NCI-H1694 (cell line): ENCODE measurements at places on chromosomes 4 and X.

- no peak for DNase-seq
Measured at GRCh38 chr4:177403746-177404145, 38.5 kb downstream of the AGA start.

GRCh38 chr4:94650134-94650495 is 107.6 kb upstream of the BMPR1B start:
- DNase-seq: no peak

GRCh38 chr4:150363721-150364688 is 217.9 kb upstream of the MAB21L2 start:
- no peak for DNase-seq

DNA sequence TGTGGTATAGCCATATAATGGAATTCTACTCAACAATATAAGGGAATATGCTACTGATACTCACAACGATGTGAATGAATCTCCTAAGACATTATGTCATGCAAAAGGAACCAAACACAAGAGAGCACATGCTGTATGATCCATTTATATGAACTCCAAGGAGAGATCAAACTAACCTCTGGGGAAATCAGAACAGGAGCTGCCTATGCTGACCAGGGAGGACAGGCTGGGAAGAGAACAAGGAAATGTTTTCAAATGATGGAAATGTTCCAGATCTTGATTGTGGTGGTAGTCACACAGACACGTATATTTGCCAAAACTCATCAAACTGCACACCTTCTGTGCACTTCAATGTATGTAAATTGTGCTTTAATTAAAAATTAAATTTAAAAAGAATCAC is 175.3 kb downstream of the BCOR start:
- no peak for DNase-seq

GRCh38 chrX:20352935-20353336 is 86.2 kb upstream of the RPS6KA3 start:
- no peak for DNase-seq

- no peak for DNase-seq
Measured at GRCh38 chr4:127450276-127450675, 182.5 kb upstream of the INTU start.

GRCh38 chr4:104866809-104867208 is 279.9 kb upstream of the TET2 start:
- no peak for DNase-seq

DNA sequence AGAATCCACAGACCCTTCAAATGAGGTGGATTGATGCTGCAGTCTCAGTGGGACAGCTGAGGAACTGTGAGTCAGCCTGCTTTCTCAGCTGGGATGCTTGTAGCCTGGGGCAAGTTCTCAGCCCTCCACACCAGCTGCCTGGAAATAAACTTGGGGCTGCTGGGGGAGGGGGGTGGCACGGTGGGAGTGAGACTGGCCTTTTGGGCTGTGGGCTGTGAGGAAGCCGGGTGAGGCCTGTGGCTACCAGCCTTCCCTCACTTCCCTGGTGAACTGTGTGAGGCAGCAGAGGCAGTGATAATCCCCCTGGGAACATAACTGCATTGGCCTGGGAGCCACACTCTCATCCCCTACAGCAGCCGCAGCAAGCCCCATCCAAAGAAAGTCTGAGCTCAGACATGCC is 114.5 kb upstream of the GUCY1A1 start:
- no peak for DNase-seq

DNA sequence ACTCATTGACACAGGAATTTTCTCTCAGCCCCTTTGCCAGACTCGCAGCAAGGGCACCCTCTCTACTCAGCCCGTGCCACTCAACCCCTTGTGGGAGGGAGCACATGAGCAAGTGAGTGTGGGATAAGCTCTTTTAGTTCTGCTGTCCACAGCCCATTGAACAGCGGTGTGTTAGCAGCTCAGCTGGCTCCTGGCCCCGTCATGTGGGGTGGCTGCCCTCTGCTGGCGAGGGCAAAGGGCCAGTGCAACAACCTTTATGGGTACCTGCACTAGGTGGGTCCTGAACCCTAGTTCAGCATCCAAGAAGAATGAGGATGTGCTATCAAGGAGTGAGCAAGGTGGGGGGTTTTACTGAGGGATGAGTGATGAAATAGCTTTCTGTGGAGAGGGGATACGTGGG is 85.0 kb upstream of the ZNF81 start:
- DNase-seq: peak; percentile 6

GRCh38 chrX:51641421-51642021 is 22.8 kb upstream of the CENPVL3 start:
- peak; percentile 42 for DNase-seq

GRCh38 chrX:276581-277201 is 4.5 kb upstream of the PLCXD1 start:
- DNase-seq: no peak

GRCh38 chrX:131739823-131740222 is 195.9 kb downstream of the OR13H1 start:
- DNase-seq: no peak

GRCh38 chr4:8267077-8267476 is 2.5 kb upstream of the HTRA3 start:
- no peak for DNase-seq

DNA sequence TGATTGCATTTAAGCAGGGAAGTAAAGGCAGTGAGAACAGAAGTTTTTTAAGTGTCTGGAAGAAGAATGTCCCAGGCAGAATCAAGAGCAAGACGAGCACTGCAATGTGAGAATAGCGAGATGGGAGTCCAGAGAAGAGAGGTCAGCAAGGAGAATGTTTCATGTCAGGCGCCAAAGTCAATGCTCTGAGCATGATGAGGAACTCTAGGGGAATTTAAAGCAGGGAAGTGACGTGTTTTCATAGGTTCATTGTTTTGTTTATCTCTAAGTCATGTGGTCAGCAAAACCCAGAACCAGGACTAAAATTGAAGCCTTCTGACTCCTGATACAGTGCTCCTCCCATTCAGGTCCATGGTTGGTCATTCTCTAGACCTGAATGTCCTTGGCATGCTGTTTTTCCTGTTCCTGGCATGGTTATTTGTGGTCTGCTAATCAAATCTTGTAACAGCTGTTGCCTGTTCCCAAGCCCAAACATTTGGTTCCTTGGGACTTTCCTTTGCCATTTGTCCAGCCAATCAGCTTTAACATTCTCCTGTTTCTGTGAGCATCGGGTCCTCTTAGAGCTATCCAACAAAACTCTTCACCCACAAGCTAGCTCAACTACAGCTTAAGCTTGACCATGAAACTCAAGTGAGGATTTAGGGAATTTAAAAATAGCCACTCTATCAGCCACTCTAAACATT is 37.7 kb downstream of the PTCHD1 start:
- DNase-seq: no peak

DNA sequence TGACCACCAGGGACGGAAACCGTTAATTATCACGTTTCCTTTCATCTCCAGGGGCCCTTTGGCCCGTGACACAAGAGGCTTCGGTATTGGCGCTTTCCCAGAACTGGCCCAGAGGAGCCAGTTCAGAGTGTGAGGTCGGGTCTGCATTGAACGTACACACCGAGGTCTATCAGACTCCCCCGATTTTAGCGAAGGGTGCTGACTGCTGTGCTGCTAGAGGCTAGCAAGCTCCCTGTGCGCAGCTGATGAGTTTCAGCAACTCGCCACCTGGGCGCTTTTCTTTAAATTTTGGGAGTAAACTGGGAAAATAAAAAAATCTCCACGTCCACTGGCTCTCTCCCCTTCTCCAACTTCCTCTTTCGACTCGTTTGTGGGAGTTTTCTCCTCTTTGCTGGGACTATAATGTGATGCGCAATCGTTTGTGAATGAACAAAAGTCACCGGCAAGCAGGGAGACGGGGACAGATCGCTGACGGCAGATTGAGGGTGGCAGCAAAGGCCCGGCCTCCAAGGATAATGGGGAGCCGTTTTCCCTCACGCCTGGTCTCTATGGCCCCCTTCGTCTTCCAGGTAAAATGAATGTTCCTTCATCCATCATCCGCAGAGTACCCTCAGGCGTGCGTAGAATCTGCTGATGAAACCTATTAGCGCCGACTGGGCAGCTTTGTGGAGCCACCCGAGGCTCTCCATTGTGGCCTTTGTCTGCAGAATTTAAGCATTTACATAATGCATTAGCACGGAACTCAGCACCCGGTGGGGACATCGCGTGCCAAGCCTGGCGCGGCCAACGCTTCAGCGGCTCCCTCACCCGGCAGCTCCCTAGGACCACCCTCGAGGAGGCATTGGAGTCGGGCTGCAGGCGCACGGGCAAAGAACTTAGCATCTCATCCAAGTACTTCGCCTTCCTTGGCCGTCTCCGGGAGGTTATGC is 1.6 kb upstream of the LRAT start:
- no peak for DNase-seq

DNA sequence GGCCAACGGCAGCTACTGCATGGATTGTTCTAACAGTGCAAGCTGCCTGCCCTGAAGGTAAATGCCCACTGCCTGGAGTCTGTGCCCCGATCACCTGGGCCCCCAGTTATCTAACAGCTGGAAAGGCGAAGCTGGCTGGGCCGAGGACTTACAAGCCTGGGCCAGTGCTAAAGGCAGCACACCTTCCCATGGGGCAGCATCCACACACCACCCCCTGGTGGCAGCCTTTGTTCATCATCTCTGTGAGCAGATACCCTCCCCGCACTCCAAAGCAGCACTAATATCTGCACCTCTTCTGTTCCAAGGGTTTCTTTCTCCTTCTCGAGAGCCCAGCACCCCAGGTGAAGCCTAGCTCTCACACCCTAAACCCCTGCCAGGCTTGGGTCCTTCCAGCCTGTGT is 7.6 kb downstream of the SLC2A9 start:
- DNase-seq: peak; percentile 41

GRCh38 chrX:150688911-150689451 is 4.2 kb upstream of the MTMR1 start:
- no peak for DNase-seq

DNA sequence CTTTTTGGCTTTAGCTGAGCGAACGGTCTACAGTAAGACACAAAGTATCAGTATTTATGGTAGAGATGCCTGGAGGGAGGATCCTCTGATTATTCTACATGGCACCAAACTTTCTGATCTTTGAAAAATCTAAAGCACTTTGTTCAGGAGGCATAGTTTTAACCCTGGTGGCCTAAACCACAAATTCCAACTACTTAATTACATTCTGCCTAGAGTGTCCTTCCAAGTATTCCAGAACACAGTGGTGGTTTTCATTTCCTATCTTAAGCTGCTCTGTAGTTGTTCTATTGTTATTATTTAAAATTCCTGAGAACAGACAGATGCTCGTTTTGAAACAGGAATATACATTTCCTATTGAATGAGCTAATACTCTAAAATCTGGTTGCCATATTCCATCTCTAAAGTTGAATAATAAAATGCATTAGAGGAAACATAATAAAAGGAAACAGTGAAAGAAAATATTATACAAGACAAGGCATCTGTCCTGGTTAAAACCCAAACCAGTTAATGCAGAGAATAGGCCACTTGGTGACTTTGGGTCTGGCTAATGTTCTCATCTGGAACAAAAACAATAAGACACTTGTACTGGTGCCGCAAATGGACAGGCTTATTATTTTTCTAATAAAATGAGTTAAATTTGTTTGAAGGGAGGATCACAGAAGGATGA is 657.4 kb downstream of the SPRY1 start:
- no peak for DNase-seq

- DNase-seq: no peak
Measured at GRCh38 chr4:48633657-48634056, 143.6 kb downstream of the ZAR1 start.

DNA sequence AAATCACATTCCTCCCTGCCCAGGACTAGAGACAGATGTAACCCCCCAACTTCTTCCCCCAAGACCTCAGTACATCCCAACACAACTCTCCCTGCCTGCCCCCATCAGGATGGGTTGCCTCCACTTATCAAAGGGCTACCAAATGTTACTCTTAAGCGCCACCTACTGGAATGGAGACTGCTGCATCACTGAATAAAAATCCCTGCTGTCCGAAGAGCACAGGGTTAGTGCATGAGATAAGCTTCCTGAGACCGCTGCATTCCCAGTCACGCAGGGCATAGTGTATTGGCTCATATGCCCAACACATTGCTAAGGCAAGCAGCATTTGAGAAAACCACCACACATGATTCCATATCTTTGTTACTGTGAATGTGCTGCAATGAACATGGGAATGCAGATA is 544.5 kb downstream of the PPP4R3C start:
- DNase-seq: peak; percentile 19

DNA sequence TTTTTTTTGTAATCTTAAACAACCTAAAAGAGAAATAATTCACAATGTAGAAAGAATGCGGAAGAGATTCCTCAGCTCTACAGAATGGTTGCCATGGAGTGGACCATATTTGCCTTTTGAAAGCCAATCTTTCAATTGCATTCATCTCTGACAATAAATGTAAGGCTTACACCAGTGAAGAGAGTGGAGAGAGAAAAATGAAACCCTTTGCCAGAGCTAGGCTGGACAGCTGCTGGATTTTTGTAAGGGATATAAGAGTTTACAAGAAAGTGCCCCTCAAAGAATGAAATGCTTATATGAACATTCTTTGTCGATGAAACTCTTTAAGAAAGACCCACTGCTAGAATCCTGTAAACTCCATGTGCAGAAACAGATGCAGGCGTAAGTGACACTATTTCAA is 66.0 kb upstream of the FAT1 start:
- DNase-seq: no peak

- DNase-seq: no peak
Measured at GRCh38 chr4:40844261-40844660, 94.5 kb downstream of the NSUN7 start.

- DNase-seq: no peak
Measured at GRCh38 chr4:25310803-25311166, 1.8 kb upstream of the ZCCHC4 start.

DNA sequence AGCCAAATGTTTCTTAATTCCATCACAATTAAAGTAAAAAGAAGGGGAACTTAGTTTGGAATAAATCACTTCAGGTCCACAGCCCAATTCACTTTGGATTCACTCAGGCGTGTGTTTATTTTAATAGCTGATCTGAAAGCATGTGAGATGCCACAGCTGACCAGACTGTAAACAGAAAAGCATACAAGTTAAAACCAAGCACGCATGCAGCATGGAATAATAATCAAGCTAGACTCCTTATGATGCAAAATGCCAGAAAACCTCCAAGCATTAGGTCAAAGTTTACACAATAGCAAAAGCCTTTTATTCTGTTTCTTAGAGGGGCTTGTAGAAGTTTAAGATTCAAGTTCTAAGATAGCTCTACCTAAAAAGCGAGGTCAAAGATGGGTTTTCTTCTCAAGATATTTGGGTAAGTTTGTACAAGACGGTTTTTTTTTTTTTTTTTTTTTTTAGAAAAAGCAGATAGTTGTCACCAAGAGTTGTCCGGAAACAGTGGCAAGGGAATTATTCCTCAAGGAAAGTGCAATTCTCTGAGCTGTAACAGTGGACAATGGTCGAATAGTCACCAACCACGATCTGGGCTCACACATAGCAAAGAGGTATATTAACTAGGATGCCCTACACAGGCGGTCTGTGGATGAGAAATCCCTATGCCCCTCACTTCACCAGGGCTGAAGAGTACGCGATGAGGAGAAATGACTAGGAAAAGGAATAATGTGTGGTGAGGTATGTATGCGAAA is 763 bp upstream of the PRRG1 start:
- DNase-seq: no peak

GRCh38 chrX:75623535-75623934 is 100.7 kb upstream of the ZDHHC15 start:
- DNase-seq: no peak
